ENCODE measurements at places on chromosomes 7 and 10. TPM values are rescaled to one million over a fixed set of nuclear protein-coding genes. Genes with fewer than 3 reads are reported as not detected.

DNA sequence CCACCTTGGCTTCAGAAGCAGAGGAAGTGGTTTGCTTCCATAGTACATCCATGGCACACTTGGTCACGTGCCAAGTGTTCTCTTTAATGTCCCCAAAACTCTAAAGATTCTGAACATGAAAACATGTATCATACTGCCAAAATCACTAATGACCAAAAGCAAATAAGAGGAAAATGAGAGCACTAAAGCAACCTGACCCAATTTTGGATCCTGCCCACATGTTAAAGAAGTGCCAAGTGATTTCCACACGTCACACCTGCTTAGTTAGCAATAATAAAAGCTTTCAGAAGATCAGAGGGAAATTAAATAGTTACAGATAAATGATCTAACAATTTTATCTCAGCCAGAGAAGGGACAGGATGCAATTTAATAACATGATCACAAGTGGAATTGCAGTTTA, 1170.0 kb downstream of the XPNPEP1 start:
- H3K4me3 ChIP-seq: no peak overlapping the region
- no peak overlapping the region for H3K27ac ChIP-seq
- H3K36me3 ChIP-seq: no peaks in the 10 kb centered on the region
- DNase-seq: no peak
- H3K4me1 ChIP-seq: no peaks in the 10 kb centered on the region

The H2BK1 gene
- not detected for total RNA-seq

DNA sequence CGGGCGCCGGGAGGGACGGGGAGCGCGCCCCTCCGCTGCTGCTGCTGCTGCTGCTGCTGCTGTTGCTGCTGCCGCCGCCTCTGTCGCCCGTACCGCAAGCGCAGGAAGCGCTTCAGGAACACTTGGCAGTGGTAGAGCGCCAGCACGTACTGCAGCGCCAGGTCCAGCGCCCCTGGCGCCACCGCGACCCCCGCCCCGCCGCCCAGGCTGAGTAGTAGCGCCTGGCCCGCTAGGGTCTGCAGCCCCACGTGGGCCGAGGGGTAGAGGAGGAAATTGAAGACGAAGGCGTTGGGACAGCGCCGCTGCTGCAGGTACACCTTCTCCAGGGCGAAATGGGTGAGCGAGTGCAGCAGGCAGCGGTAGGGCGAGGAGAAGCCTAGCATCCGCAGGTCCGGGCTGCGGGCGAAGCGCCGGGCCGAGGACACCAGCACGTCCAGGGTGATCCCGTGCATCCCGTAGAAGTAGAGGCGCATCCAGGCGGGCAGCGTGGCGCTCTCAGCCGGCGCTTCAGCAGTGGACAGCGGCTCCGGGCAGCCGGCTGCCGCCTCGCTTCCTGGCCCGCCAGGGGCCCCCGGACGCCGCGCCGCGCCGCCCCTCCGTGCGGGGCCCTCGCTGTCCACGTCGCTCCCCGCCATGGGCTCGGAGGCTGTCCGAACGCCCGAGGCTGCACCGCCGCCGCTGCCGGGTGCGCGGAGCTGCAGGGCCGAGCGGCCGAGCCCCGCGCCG, at the start of gene TMEM229A:
TSS of gene TMEM229A (minus strand) at position 699 of the 726 bp plus-strand sequence. CDS start at position 635, 64 bp downstream.
- no peak within 1 kb of the TSS for H3K27ac ChIP-seq
- H3K36me3 ChIP-seq: no peaks in the 10 kb centered on the region
- peaks cover 8% of the 10 kb centered on the region for H3K4me1 ChIP-seq
- peak within 1 kb of the TSS; percentile 55 for H3K4me3 ChIP-seq
- peaks cover 14% of the 10 kb centered on the region for H3K27me3 ChIP-seq

- H3K27me3 ChIP-seq: no peaks in the 10 kb centered on the region
- H3K4me1 ChIP-seq: peaks cover 49% of the 10 kb centered on the region
- H3K36me3 ChIP-seq: no peaks in the 10 kb centered on the region
Observed at GRCh38 chr7:28629216-28629842, 217.0 kb downstream of the CREB5 start.

The SPDYE16 gene
- 0.31 TPM for total RNA-seq

- no peaks in the 10 kb centered on the region for H3K4me1 ChIP-seq
- H3K27me3 ChIP-seq: no peaks in the 10 kb centered on the region
- no peak overlapping the region for H3K4me3 ChIP-seq
- H3K36me3 ChIP-seq: no peaks in the 10 kb centered on the region
Observed at GRCh38 chr10:131587976-131588680, 276.6 kb upstream of the TCERG1L start.

DNA sequence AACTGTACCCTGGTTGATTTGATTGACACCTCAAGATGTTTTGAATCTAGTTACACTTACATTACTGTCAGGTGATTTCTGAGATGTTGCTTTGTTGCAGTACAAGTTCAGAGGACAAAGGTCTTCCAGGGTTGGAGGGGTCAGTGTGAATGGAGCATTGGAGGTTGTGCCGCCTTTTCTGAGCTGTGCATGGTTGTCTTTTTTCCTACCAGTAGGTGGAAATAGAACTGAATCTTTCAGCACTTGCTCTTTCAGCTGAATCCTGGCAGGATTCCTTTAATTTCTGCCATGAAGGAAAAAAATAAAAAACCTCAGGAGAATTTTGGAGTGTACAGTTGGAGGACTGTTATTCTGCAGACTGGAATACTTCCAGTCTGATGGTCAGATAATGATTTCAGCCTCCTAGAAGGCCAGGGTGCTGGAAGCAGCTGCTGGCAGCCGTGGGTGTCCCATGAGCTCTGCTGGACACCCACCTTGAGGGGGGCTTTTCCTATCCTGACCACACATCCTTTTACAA, 82.7 kb downstream of the PLCE1 start:
- DNase-seq: no peak
- no peak overlapping the region for H3K27ac ChIP-seq
- H3K4me1 ChIP-seq: peaks cover 18% of the 10 kb centered on the region
- no peaks in the 10 kb centered on the region for H3K27me3 ChIP-seq

DNA sequence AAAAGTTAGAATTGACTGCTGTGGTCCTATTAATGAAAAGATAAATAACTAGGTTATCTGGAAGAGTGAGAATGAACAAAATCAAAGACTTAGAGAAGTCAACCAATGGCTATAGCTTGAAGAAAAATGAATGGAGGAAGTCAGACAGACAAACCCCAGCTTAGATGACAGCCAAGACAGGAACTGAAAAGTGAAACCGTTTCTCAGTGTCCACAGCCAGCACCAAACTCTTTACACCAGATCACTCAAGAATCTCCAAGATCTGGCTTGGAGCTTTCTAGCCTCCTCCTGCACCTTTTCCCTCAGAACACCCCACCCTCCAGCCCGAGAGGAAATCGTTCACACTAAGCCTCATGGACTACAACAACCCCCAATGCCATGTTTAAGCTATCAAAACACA, 167.0 kb downstream of the SFMBT2 start:
- no peak overlapping the region for H3K27ac ChIP-seq
- H3K36me3 ChIP-seq: peaks cover 8% of the 10 kb centered on the region
- H3K27me3 ChIP-seq: no peaks in the 10 kb centered on the region
- H3K4me1 ChIP-seq: no peaks in the 10 kb centered on the region

DNA sequence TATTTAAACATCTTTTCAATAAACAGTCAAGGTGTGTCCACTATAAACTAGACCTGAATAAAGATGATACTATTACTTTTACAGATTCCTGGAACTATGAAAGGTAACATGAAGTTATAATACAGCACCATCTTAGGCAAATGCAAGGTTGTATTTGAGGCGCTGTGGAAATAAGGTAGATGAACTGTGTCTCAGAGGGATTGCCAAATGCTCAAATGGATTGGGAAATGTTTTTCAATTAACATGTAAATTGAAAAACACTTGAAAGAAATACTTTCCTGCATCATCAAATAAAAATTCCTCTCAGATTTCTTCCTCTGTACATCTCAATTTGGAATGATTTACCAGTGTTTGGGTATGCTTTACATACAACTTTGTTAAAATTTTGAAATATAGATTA, 139.4 kb downstream of the DKK1 start:
- H3K27ac ChIP-seq: no peak overlapping the region
- H3K36me3 ChIP-seq: no peaks in the 10 kb centered on the region
- H3K4me3 ChIP-seq: no peak overlapping the region

GRCh38 chr10:77005871-77006270, 631.7 kb downstream of the KCNMA1 start:
- DNase-seq: no peak
- no peaks in the 10 kb centered on the region for H3K36me3 ChIP-seq
- no peaks in the 10 kb centered on the region for H3K4me1 ChIP-seq
- H3K27ac ChIP-seq: no peak overlapping the region
- H3K27me3 ChIP-seq: no peaks in the 10 kb centered on the region

The NXPH1 gene
- total RNA-seq: not detected

DNA sequence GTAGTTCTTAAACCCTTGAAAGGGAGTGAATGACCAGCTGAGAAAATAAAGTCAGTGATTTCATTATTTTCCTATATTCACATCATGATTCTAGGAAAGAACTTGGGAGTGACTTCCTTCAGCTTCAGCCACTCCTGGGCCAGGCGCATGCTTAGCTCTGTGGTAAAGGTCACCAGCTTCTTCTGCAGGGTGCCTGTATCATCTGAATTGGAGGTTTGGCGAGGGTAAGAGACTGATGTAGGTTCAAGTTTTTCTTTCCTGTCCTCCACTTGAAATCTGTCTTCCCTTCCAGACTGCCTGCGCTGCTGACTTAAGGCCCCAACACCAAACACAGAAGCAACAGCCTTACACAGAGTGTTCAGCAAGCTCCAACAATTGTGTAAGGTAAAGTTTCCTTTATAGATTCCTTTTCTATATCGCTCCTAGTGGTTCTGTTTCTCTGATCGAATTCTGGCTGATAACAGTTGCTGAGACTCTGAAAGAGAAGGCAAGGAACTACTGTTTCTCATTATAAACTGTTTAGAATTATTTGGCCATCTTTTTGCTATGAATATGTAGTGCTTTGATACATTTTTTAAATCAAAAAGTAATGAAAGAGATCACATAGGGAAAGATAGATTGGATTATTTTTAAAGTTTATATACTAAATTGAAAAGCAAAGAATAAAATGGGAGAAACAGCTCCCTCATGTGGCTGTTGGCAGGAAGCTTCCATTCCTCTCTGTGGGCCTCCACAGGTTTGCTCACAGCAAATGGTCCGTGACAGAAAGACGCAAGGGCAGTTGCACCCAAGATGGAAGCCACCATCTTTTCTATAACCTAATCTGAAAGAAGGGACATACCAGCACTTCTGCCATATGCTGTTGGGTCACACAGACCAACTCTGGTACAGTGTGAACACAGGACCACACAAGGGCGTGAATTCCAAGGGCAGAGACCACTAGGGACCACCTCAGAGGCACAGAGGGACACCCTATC, 14.0 kb downstream of the GATAD1 start:
- H3K27me3 ChIP-seq: no peaks in the 10 kb centered on the region
- H3K4me1 ChIP-seq: no peaks in the 10 kb centered on the region
- no peak overlapping the region for H3K4me3 ChIP-seq
- no peak overlapping the region for H3K27ac ChIP-seq
- DNase-seq: no peak

DNA sequence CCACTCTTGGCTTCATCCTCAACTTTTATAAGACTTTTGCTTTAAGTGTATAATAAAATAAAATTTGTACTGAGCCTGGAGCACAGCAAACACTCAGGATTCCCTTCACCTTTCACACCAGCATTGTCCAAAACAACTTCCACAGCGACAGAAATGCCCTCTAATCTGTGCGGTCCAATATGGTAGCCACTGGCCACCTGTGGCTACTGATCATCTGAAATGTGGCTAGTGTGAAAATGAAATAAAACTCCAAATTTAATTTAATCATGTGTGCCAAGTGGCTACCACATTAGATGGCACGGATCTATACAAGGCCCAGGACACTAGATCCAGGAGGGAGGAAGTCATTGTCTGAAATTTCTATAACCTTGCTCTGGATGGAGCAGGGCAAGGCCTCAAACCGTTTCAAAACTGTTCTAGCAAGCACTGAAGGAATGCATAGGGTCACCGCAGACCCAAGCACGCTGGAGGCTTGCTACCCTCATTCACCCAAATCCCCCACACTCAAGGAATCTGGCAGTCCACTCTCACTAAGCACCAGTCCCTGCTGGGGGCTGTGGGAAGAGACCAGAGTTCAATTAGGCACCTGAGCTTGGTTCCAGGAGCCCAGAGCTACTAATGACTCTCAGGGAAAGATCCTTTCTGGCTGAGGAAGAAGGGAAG, 6.3 kb upstream of the MYO1G start:
- peaks cover 18% of the 10 kb centered on the region for H3K4me1 ChIP-seq
- no peak for DNase-seq

The OR2A1 gene
- 0.35 TPM for total RNA-seq

The GATA3 gene
- 0.61 TPM for total RNA-seq

The PHKG1 gene
- 211 TPM for total RNA-seq

DNA sequence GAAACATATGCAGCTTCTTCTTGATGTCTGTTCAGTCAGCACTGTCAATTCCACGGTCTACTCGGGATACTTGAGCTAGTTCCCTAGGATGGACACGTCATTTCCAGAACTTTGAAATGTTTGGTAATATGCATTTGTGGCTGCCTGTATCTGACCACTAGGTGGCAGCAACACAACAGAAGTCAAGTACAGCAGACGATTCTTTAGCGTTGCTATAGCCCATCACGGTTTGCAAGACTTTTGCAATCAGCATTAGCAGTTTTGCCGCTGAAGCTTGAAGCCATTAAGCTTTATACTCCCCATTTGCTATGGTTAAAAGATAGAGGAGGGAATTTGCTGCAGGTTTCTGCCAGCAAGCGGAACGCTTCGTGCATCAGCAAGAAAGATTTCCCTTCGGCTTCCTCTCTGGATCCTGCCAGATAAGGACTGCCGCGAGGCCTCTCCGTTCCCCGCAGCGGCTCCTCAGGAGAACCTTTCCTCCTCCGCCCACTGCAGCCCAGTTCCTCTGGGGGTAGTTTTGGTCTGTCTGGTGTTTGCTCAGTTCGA, 63.5 kb downstream of the ABCC2 start:
- peaks cover 6% of the 10 kb centered on the region for H3K4me1 ChIP-seq
- H3K36me3 ChIP-seq: no peaks in the 10 kb centered on the region
- no peak overlapping the region for H3K27ac ChIP-seq
- H3K4me3 ChIP-seq: peak overlapping the region; percentile 31
- peak; percentile 52 for DNase-seq

DNA sequence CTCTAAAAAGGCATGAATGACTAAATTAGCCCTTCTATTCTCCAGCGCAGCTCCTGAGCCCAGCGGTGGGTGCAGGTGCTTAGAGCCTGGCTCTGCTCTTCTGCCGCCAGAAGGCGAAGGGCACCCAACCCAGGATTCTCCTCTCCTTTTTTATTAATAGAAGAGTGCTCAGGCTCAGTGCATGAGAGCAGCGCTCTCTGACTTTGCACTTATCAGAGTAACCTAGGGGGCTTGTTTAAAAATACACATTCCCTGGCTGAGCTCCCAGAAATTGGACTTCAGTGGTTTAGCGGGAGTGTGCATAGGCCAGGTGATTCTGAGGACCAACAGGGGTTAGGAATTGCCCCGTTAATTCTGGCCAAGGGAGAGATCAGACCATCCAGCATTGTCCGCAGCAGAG, 1.7 kb upstream of the PFKP start:
- no peak overlapping the region for H3K27ac ChIP-seq
- no peaks in the 10 kb centered on the region for H3K36me3 ChIP-seq
- no peak overlapping the region for H3K4me3 ChIP-seq
- H3K4me1 ChIP-seq: peaks cover 23% of the 10 kb centered on the region

DNA sequence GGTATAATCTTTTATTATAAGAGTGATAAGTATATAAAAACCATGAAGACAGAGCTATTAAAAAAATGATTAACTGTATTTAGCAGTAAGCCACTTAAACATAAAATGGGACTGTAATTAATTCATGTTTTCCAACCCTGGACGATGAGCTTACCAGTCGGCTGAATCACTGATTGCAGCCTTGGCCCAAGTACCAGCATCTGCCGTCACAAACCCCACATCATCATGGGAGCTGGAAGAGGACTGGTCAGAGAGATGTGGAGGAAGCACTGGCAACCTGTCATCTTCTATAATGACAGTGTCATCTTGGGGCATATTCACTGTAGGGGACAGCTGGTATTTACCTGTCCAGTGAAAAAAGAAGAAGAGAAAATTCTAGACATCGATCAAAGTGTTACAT, 473.6 kb downstream of the PARD3 start:
- no peaks in the 10 kb centered on the region for H3K36me3 ChIP-seq
- no peaks in the 10 kb centered on the region for H3K4me1 ChIP-seq
- DNase-seq: no peak
- no peak overlapping the region for H3K4me3 ChIP-seq
- no peak overlapping the region for H3K27ac ChIP-seq
